ENCODE measurements at places on chromosomes 7 and 10.

- no peak for DNase-seq
Observed at GRCh38 chr10:61905837-61906561, 4.5 kb downstream of the ARID5B start.

- no peak for DNase-seq
Observed at GRCh38 chr7:157272351-157273207, 64.2 kb upstream of the DNAJB6 start.

GRCh38 chr7:44629829-44630522 is 23.5 kb downstream of the OGDH start:
- no peak for DNase-seq

- no peak for DNase-seq
Observed at GRCh38 chr7:120873401-120873800, 15.5 kb upstream of the TSPAN12 start.

- no peak for DNase-seq
Observed at GRCh38 chr10:9198611-9199010, 1144.1 kb downstream of the GATA3 start.

DNA sequence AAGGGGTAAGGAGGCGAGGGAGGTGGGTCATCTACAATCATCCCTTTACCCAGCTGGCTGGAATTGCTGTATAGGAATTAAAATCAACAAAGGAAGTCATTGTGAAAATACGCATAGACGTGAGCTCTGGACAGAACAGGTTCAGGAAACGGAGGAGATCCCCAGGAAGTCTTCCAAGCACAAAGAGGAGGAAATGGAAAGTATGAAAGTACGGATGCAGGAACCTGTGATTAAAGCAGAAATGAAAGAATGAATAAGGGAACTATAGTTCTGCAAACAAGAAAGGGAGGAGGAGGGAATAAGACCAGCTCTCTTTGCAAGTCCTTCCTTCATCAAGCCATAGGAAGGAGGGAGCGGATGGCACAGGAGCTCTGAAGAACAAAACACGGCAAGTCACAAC is 61.8 kb downstream of the PYROXD2 start:
- DNase-seq = no peak
